ENCODE measurements at places on chromosomes 7 and 10. TPM values are rescaled to one million over a fixed set of nuclear protein-coding genes. Genes with fewer than 3 reads are reported as not detected.

- no peak for DNase-seq
Observed at GRCh38 chr7:116273283-116273917, 63.1 kb downstream of the TES start.

- no peak for DNase-seq
Observed at GRCh38 chr7:30040938-30041337, 12.7 kb downstream of the PLEKHA8 start.

- DNase-seq, result no peak
Observed at GRCh38 chr7:36283711-36284130, 105.9 kb upstream of the ANLN start.

DNA sequence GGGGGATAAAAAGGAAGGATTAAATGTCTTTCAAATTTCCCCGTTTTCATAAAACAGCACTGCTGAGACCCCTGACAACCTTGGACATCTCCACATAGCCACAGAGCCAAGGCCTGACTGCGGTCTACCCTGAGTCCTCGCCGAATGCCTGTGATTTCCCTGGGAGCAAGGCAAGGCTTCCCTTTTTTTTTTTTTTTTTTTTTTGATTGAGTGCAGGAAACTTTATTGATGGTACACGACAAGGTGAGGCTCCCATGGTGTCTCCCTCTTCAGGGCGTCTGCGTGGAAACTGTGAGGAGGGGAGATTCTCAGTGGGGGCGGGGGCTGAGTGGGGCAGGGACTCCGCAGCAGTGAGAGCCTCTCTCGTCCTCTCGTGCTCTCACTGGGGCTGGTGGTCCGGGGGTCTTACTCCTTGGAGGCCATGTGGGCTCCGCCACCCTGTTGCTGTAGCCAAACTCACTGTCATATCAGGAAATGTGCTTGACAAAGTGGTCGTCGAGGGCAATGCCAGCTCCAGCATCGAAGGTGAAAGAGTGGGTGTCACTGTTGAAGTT, 4.2 kb upstream of the RPP38 start:
- DNase-seq, result no peak

The LFNG gene
- polyA plus RNA-seq, result 10.7 TPM

The VSTM2A gene
- polyA plus RNA-seq, result 7.7 TPM

The CPA1 gene
- 0.71 TPM for polyA plus RNA-seq

The OPN1SW gene
- not detected for polyA plus RNA-seq

The PTPRE gene
- 5.7 TPM for polyA plus RNA-seq

The SMC3 gene
- polyA plus RNA-seq, result 25.8 TPM

The CRTAC1 gene
- polyA plus RNA-seq, result 7.5 TPM
